ENCODE measurements at places on chromosomes 12 and 14. TPM values are rescaled to one million over a fixed set of nuclear protein-coding genes. Genes with fewer than 3 reads are reported as not detected.
A peak's percentile ranks its signal among the peaks of the same experiment; 100 is the strongest.

DNA sequence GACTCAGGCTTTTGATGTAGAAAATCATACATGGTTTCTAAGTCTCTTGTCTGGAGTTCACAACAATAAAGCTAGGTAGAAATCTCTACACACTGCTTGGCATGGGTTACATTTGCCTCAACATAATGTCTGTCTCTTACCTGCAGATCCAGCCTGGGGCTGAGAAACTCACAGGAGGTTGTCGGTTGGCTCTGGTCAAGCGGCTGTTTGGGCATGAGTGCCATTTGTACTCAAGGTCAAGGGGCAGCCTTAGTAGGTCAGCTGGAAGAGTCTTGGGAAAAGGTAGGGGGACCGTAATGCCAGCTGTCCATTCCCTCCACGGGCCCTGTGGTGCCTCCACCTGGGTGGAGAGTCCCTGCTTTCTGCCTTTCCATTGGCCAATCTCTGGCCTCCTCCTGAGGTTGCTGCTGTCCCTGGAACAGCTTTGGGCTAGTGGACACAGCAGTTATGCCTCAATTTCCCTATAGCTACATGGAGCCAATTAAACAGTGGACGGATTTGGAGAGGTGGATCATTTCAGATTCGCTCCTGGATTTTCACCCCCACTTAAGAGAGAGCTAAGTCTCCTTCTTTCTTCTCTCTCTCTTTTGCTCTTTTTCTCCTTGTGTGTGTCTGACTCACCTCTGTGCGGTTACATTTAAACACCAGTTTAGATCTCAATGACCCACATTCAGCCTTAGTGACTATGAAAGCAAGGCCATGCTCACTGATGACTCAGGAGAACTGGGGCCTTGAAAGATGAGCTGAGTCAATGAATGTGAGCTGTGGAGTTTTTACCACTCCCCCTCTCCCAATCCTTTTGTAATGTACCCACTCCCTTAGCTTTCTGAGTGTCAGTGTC lies 132.8 kb upstream of the HIF1A start:
- DNase-seq: peak; percentile 74

DNA sequence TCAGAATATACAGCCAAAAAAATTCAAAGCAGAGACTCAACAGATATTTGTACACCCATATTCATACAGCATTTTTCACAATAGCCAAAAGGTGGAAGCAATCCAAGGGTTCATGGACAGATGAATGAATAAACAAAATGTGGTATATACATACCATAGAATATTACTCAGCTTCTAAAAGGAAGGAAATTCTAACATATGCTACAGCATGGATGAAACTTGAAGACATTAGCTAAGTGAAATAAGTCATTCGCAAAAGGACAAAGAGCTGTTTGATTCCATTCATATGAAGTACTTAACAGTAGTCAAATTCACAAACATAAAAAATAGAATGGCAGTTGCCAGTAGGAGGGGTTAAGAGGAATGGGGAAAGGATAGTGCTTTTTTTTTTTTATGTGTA lies 91.8 kb upstream of the ARID2 start:
- peak; percentile 44 for DNase-seq

Gene CD27
- total RNA-seq: 0.53 TPM

GRCh38 chr12:15774819-15775218 lies 14.4 kb downstream of the EPS8 start:
- DNase-seq: no peak

Gene VWF
- 1,804 TPM for total RNA-seq

Gene SUPT16H
- total RNA-seq: 50.9 TPM

- DNase-seq: no peak
Measured at GRCh38 chr14:32584079-32584478, 255.0 kb downstream of the AKAP6 start.

Gene FERMT2
- 101 TPM for total RNA-seq

GRCh38 chr12:26826437-26826836 lies 6.6 kb downstream of the ITPR2 start:
- DNase-seq: no peak

DNA sequence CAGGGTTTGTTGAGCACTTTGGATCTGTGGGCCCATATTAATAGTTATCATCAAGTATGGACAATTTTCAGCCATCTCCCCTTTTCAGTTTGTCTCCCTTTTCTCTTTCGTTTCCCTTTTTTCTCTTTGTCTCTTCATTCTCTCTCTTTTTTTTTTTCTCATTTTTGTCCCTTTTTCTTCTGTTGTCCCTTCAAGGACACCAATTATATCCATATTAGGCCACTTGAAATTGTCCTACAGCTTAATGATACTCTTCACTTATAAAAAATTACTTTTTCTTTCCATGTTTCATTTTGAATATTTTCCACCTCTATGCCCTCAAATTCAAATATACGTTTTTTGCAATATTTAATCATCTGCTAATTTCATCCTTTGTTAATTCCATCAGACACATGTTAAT lies 53.3 kb downstream of the MAP4K5 start:
- DNase-seq: no peak

DNA sequence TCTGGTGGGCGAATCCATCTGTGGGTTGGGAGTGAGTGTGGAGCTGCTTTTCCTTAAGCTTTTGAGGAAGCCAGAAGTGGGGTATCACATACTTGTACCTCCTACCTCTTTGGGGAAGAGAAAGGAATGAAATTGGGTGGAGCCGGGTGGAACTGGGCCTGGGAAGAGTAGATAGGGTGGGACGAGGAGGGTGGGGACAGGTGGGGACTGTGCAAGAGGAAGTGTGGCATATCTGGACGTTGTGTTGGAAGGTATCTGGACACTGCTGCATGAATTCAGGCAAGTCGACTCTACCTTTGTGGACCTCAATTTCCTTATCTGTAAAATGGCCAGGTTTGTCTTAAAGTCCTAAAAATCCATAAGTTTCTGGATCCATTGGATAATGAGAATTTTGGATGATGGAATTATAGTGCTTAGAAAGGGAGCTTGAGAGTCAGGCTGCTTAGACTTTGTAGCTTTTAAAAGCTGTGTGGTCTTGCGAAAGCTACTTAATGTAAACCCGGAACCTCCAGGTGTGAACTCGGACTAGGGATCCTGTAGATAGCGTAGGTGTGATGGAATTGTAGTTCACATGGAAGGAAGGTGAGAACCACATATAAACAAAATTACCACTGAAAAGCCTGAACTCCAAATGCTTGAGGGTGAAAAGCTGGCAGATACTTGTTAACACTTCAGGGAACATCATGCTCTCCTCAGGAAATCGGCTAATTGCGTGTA lies 2.1 kb downstream of the VRTN start:
- DNase-seq: no peak

All from glomerular endothelial cell (primary cell).